ENCODE measurements at places on chromosomes 11 and 22.

- DNase-seq: no peak
Measured at GRCh38 chr22:37514526-37515051, 4.6 kb downstream of the CARD10 start.

GRCh38 chr11:119612814-119613213 lies 116.2 kb downstream of the NECTIN1 start:
- DNase-seq: no peak

- no peak for DNase-seq
Measured at GRCh38 chr11:17924713-17925112, 88.1 kb downstream of the SERGEF start.

DNA sequence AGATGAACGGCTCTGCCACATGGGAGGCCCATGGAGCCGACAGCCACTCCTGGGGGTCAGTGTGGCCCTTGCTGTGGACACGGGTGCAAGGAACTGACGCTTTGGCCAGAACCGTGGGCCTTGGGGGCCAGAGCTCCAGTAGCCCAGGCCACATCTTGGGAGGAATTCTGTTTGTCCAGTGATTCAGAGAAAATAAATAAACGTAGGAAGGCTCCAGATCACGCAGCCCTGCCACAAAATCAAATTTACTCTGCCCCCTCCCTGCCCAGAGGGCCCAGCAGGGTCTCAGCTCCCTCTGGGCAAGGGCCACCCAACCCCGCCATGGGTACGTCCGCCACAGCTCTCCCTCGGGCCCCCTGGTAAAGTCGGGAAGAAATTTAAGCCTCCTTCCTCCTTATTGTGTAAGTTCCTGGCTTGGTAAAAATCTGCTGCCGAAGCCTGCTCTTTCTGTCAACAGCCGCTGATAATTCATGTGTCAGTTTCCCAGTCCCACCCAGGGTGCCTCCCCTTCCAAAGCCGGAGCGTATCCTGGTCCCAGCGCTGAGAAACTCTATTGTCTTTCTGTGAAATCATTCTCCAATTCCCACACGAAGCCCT lies 6.9 kb upstream of the MUC5AC start:
- DNase-seq: no peak

- DNase-seq: no peak
Measured at GRCh38 chr11:75576017-75576416, 14.0 kb downstream of the SERPINH1 start.

GRCh38 chr22:21666786-21667185 lies 974 bp downstream of the PPIL2 start:
- DNase-seq: no peak

DNA sequence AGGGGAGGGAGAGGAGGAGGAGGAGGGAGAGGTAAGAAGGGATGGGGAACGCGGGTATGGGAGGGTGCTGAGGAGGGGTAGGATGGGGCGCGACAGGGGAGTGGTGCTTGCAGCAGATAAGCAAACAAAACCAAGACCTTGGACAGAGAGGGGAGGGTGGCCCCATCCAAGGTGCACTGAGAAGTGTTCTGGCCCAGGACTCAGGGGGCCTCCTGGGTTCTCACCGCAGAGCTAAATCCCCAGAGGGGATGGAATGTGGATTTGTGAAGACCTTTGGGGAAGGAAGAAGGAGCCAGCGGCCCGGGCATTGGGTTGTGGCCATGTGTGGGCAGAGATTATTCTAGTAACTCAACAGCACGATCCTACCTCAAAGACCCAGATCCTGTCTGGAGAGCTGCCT lies 90.9 kb upstream of the LINC01488 start:
- DNase-seq: no peak

GRCh38 chr11:114482114-114482513 lies 42.8 kb downstream of the REXO2 start:
- DNase-seq: no peak

DNA sequence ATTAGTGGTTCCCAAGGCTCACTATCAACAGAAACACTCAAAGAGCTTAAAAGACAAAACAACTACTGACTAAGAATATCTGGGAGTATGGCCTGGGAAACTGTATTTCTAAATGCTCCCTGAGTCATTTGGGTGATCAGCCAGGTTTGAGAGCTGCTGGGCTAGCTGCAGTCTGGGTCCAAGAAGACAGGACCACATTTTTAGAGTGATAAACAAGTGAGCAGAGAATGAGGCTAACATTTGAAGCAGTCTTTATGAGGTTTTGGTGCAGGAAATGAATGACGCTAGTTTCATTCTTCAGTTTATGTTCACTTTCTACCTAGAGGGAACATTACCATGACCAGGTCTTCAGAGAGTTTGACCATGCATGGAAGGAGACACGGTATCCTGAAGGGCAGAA lies 97.7 kb downstream of the TEAD1 start:
- no peak for DNase-seq

GRCh38 chr22:20206709-20207215 lies 55.9 kb upstream of the CCDC188 start:
- DNase-seq: peak; percentile 21

Data from stimulated activated CD4-positive, alpha-beta T cell treated with anti-CD3 and anti-CD28 coated beads, Interleukin-15, amount 100 ng/mL, for 24 hours (primary cell).